Left renal pelvis (tissue), 4 donors: ENCODE measurements at places on chromosomes 12 and 14. TPM values are rescaled to one million over a fixed set of nuclear protein-coding genes. Genes with fewer than 3 reads are reported as not detected.

DNA sequence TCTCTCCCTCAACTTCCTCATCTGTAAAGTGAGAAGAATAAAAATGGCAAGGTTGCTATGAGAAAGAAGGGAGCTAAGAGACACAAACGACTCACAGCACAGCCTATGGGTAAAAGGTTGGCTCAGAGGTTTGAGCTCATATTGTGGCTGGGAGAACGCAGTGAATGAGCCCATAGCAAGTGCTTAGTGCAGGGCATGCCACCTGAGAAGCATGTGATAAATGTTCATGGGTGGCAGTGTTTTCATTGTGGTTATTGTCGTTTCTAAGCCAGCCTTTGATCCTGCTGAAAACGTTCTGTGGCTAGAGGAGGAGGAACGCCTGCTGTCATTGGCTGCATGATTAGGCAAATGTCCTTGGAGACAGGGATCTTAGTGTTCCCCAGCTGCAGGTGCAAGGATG lies 150.4 kb downstream of the KSR2 start:
- DNase-seq = no peak

DNA sequence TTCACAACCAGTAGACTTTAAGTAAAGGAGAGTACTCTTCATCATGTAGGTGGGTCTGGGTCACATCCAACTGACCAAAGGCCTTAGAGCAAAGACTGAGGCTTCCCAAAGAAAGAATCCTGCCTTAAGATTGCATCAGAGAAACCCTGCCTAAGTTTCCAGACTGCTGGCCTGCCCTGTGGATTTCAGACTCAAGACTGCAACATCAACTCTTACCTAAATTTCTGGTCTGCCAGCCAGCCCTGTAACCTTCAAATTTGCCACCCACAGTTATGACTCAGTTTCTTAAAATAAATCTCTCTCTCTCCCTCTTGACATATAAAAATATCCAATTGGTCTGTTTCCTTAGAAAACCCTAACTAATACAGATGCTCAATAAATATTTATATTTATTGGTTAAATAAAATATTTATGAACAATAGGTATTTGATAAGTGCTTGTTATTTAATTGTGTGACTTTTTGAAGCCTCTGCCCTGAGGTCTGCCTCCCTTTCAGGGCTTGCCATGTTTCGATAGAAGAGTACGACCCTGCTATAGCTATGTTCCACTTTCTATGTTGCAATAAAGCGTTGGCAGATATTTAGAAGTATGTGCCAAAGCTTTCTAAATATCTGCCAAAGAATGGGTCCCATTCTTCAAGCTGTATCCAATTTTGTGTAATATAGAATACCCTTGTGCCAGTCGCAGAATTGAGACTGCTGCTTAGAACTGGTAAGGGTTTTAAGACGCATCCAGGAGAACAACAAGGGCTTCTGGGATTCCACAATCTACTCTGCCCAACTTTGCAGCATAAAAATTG lies 65.7 kb downstream of the TMEM30B start:
- DNase-seq = no peak

The BATF gene
- 0.83 TPM for polyA plus RNA-seq

The GNB3 gene
- polyA plus RNA-seq = 4.6 TPM

The SETD1B gene
- polyA plus RNA-seq = 12.9 TPM
